NCI-H446 (cell line): ENCODE measurements at places on chromosomes 3 and 15.
A peak's percentile ranks its signal among the peaks of the same experiment; 100 is the strongest.

DNA sequence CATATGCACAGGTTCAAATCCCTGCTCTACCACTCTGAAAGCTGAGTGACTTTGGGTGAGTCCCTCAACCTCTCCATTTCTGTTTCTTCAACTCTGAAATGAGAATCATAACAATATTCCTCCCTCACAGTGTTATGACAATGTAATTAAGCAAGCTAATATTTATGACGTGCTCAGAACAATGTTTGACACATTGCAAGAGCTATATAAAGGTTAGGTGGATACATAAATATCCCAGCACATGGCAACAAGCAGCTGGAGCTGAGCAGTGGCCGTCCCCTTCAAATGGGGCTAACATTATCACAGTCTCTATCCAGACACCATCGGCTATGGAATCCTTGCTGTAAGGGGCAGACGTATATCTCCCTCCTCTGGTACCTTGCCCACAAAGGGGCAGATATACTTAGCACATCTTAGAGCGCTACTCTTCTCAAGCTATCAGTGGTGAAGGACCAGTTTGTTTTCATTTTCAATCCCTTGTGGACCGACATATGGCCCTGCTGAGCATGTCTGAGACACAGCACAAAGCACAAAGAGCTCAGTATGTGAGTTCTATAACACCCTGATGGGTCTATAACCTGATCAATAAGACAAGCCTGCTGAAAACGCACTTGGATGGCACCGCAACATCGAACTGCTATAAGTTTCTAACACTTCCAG is 80.9 kb downstream of the PRICKLE2 start:
- DNase-seq: no peak

DNA sequence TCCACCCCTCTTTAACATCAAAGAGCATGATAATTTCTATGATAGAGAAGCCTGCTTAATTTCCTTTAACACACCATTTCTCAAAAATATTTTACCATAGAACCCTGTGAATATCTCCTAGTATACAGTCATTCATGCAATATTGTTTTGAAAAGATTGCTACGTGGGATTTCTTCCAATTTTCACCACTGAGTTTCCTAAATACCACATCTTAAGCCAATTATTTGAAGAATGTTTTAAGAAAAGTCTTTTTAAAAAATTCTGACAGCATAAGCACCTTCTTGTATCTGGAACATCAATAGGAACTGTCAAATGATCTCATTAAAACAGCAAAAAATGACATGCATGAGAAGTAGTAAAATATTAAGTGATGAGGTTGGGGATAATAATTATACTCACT is 1126.7 kb downstream of the TUSC7 start:
- DNase-seq: no peak

GRCh38 chr15:52975941-52976449 is 185.9 kb upstream of the ONECUT1 start:
- DNase-seq: no peak

DNA sequence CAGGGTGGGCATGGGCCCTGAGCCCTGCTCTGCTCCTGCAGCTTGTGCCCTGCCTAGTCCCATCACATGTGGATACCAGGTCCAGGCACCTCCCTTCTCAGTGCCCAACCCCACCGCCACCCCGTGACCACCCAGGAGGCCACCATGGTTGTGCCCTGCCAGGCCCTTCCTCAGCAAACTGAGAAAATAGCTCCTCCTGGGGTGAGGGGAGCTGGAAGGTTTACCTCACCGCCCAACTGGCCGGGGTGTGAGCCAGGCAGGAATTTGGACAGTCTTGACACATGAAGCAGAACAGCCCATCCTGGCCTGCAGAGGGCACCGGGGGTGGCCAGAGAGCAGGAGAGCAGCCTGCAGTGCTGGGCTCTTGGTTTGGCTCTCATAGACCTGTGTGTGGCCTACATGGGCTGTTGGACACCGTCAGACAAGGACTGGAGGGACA is 11.4 kb upstream of the C3orf22 start:
- no peak for DNase-seq

DNA sequence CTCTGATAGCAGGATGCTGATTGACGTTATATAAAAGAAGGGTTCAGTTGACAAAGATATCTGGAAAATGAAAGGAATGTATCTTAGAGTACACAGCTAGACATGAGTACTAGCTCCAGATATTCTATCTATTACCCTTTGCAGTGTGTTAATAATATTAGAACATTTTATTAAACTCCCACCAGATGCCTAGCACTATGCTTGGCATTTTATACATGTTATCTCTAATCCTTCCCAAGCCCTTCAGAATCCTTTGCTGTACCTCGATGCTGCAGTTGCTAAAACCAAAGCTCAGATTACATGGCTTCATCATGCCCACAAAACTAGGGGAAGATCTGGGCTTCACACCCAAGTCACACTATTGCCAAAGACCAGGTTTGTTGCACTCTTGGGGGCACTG is 350.1 kb upstream of the AZI2 start:
- DNase-seq: no peak

DNA sequence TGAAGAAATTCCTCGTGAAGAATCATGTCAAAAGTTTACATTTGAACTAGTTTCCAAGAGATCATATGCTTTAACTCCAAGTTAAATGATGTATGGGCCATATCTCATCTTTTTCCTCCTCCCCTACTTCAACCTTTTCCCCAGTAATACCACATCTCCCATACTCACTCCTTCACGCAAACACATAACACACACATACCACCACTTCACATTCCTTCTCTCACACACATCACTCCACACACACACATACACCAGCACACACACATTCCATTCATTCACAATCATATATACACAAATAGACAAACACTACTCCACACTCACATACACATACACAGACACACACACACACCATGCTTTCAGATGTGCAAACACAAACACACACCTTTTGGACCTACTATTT is 769.0 kb upstream of the NR2F2 start:
- DNase-seq: no peak

DNA sequence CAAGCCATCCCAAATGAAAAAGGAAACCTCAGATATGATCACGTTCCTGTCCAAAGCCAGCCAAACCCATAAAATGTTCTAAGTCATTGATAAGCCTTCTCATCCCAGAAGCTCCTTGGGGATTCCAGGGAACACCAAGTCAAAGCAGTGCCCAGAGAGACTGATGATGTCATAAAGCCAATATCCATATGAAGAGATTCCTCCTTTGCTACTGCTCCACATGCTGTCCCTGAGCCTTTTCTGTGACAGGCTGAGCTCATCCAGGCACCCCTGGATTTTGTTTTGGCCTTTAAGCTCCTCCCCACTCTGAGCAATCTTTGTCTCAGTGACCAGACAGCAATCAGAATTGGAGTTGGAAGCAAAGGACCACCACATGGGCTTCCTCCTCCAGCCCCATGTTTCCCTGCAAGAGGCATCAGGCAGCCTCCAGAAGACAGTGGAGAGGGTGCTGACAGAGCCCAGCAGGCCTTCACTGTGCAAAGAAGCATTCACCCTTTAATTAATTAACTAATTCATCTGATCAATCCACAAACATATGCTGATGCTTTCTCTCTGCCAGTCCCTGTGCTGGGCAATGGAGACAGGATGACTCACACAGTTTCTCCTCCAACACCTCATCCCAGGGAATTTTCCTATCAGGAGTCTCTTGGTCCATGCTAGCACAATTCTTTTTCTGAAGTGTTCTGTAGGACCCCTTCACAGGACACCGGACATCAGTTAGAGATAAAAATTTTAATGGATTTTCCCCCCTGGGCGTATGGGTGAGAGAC is 25.0 kb downstream of the MEX3B start:
- peak; percentile 60 for DNase-seq

GRCh38 chr3:164370970-164371369 is 707.3 kb downstream of the SI start:
- DNase-seq: no peak

DNA sequence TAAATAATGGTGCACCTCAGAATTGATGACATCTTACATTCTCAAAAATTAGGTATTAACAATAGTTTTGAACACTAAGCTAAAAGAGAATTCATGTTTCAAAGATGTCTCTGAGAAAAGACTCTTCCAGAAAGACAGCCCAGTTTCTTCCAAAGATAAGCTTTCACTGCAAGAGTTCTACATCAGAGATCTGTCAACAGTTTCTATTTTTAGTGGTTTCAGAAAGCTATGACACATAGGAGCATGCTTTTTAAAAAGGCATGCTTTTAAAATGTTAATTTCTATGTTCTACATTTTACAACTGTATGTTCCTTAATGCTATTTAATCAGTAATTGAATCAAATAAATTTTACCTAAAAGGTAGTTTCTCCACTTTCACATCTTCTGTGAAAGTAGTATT is 88.2 kb downstream of the PLOD2 start:
- no peak for DNase-seq

- DNase-seq: no peak
These were observed 9.0 kb upstream of the CD47 start for GRCh38 chr3:108099679-108100428.

DNA sequence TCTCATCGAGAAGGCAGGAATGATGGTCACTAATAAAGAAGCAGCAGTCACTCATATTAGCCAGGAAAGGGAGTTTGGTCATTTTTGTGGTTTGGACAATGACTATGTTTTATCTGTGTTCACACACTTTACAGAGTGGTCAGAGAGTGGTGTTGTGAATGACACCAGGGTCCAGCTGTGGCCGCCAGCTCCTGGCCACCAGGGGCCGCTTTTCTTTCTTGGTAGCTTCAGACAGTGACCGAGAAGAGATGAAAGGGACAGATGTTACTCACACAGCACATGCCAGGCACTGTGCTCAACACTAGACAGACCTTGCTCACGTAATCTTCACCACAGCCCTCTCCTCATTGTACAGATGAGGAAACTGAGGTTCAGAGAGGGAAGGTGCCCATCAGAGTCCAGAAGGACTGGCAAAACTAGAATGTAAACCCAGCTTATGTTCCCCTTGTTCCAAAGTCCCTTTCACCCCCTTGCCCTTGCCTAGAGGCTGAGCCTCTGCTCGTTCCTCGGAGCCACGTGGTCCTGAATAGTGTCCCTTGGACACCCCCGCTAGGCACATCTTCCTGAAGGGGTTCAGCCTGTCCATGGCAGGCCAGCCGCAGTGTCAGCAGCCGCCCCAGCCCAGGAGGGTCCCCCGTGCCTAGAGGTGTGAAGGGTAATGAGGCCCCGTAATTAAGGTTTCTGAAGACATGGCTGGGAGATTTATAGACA is 55.6 kb downstream of the CYP11A1 start:
- DNase-seq: no peak

DNA sequence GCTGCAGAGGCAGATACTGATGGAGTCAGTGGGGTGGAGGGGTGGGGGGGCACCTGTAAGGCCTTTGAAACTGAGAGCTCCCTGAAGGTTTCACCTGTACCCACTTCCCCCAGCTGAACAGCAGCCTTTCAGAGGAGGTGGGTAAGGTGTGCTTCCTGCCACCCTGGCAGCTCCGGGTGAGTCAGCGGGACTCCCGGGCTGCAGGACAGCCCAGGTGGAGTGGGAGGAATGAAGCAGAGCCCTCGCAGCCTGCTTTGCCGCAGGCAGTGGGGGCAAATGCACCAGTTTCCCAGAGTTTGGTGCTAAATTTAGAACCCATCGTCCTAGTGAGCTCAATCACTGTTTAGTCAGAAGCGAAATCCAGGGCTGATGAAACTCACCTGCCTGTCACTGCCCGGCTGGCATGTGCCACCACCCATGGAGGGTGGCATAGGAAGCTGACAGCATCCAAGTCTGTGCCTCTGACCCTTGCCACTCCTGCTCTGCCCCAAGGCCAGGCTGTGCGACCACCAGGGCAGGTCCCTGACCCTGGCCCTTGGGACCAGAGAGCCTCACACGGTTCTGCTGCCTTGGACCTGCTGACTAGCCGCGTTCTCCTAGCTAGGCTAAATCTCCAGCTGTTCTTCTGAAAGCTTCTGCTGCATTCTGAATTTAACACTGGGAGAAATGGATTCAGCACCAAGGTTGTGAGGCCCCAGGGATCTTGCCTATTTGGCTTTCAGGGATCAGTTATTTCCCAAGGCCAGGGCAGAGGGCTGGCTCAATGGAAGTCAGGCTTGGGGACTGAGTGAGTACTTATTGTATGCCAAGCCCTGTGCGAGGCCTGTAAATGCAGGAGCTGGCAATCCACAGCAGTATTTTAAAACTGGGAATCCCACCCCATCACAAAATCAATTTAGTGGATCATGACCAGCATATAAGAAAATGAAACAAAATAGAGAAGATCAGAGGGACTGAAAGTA is 67.3 kb upstream of the RASGRF1 start:
- no peak for DNase-seq

- DNase-seq: no peak
These were observed 332.3 kb upstream of the C2CD4B start for GRCh38 chr15:62497356-62497755.

DNA sequence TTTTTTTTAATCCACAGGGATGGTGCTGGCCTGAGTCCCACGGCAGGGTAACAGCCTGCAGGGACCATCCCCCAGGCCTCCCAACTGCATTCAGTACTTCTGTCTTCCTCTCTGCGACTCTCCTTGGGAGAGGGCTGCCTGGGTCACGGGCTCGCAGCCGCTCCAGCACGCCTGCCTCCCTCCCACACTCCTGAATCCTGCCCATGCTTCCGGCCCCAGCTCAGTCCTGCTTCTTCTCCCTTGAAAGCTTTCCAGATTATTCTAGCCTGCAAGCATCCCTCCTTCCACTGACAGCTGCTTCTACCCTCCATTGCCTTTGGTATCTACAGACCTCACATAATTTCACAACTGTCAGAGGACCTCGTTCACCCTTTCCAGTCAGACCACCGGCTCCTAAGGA is 32.4 kb downstream of the MEGF11 start:
- DNase-seq: no peak

GRCh38 chr3:103085465-103085864 is 650.6 kb downstream of the ZPLD1 start:
- DNase-seq: no peak

DNA sequence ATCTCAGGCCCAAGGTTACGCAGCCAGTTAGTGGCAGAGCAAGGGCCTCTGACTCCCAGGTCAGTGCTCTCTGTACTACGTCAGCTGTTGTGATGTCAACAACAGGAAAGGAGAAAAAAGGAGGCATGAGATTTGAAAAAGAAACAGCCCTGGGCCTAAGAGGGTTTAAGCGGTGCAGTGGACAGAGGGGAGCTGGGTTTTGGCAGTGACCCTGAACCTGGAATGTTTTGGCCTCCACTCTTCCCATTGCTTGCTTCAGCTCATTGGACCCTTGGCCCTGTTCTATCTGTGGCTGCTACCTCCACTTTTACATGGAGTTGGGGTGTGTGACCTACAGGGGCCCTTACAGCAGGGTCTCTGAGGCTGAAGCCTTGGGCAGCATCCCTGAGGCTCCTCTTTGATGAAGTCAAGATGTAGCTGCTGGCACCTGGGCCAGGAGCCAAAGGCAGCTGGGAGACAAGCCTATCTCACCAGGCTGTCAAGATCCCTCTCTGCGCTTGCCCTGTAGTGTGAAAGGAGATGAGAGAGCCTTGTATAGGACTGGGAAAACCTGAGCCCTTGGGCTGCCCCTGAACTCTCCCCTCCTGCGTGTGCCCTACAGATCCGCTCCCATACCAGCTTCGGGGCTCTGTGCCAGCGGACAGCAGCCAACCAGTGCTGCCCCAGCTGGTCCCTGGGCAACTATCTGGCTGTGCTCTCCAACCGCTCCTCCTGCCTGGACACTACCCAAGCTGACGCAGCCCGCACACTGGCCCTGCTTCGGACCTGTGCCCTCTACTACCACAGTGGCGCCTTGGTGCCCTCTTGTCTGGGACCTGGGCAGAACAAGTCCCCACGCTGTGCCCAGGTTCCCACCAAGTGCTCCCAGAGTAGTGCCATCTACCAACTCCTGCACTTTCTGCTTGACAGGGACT is 8.7 kb downstream of the DISP2 start:
- DNase-seq: peak; percentile 86

- DNase-seq: no peak
These were observed 14.8 kb downstream of the PBRM1 start for GRCh38 chr3:52670621-52671521.
